Large intestine (tissue), 12 donors: ENCODE measurements at places on chromosomes 2 and 18. TPM values are rescaled to one million over a fixed set of nuclear protein-coding genes. Genes with fewer than 3 reads are reported as not detected.
A peak's percentile ranks its signal among the peaks of the same experiment; 100 is the strongest.

The DHRS9 gene
- polyA plus RNA-seq, result 0.48 TPM

- peaks cover 7% of the 10 kb centered on the region for H3K4me1 ChIP-seq
- no peak overlapping the region for H3K4me3 ChIP-seq
- no peaks in the 10 kb centered on the region for H3K27me3 ChIP-seq
- no peak overlapping the region for H3K27ac ChIP-seq
- DNase-seq, result no peak
- H3K36me3 ChIP-seq, result peaks cover 13% of the 10 kb centered on the region
Observed at GRCh38 chr18:23200756-23201155, 65.5 kb downstream of the CABLES1 start.

DNA sequence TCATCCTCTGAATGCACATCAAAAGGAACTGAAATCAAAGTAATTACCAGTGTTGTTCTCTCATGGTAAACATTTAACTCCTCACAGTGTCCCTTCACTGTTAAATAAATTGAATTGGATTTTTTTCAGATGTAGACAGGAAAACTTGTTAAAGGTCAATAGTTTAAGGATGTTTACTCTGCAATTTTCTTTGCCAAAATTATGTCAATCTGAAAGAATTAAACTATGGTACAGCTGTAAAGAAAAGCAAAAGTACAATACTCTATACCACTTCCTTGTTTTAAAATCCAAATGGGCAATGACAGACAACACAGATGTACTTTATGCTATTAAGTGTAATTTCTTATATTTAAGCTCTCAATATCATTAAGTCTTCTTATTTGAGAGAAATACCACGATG lies 153.2 kb downstream of the WDPCP start:
- DNase-seq, result no peak
- no peak overlapping the region for H3K4me3 ChIP-seq
- no peaks in the 10 kb centered on the region for H3K4me1 ChIP-seq
- no peaks in the 10 kb centered on the region for H3K27me3 ChIP-seq

DNA sequence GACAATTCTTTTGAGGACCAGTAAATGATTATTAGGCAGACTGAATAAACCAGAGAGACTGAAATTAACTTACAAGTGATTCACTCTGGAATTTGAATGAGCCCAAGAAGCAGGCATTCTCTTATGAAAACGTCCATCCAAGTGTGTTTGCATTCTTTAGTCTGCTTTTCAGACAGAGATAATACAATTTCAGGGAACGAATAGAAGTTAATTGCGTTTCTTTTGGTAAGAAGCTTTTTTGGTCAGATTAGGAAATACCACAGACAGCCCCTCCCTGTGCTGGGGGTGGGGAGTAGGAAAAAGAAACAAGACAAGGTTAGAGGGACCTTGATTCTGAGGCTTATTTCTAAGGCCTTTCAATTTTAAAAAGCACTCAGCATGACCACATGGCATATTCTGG lies 874.4 kb downstream of the SUCLG1 start:
- H3K4me1 ChIP-seq, result no peaks in the 10 kb centered on the region
- DNase-seq, result no peak
- H3K27ac ChIP-seq, result no peak overlapping the region
- no peaks in the 10 kb centered on the region for H3K36me3 ChIP-seq

GRCh38 chr18:3716116-3716660 lies 266.2 kb downstream of the TGIF1 start:
- H3K4me1 ChIP-seq, result peaks cover 29% of the 10 kb centered on the region
- no peak for DNase-seq
- H3K27me3 ChIP-seq, result no peaks in the 10 kb centered on the region
- H3K36me3 ChIP-seq, result no peaks in the 10 kb centered on the region
- no peak overlapping the region for H3K4me3 ChIP-seq
- no peak overlapping the region for H3K27ac ChIP-seq

- DNase-seq, result no peak
- no peak overlapping the region for H3K27ac ChIP-seq
- H3K4me3 ChIP-seq, result no peak overlapping the region
- no peaks in the 10 kb centered on the region for H3K4me1 ChIP-seq
- H3K27me3 ChIP-seq, result no peaks in the 10 kb centered on the region
Observed at GRCh38 chr2:39530411-39530866, 93.4 kb upstream of the MAP4K3 start.

GRCh38 chr2:62202019-62202722 lies 6.3 kb downstream of the B3GNT2 start:
- no peak overlapping the region for H3K4me3 ChIP-seq
- no peak for DNase-seq
- no peaks in the 10 kb centered on the region for H3K36me3 ChIP-seq
- no peaks in the 10 kb centered on the region for H3K27me3 ChIP-seq
- H3K4me1 ChIP-seq, result no peaks in the 10 kb centered on the region

GRCh38 chr2:85095094-85095493 lies 38.1 kb upstream of the TCF7L1 start:
- H3K36me3 ChIP-seq, result no peaks in the 10 kb centered on the region
- H3K27ac ChIP-seq, result no peak overlapping the region
- no peaks in the 10 kb centered on the region for H3K27me3 ChIP-seq
- DNase-seq, result no peak
- H3K4me3 ChIP-seq, result no peak overlapping the region

The SOWAHC gene
- polyA plus RNA-seq, result 20.8 TPM

The MGAT4A gene
- polyA plus RNA-seq, result 37.5 TPM

GRCh38 chr2:118123561-118124232 lies 35.4 kb downstream of the INSIG2 start:
- H3K27me3 ChIP-seq, result no peaks in the 10 kb centered on the region
- H3K4me1 ChIP-seq, result no peaks in the 10 kb centered on the region
- H3K27ac ChIP-seq, result no peak overlapping the region
- peak; percentile 24 for DNase-seq

- peaks cover 9% of the 10 kb centered on the region for H3K36me3 ChIP-seq
- peaks cover 18% of the 10 kb centered on the region for H3K4me1 ChIP-seq
- no peaks in the 10 kb centered on the region for H3K27me3 ChIP-seq
- DNase-seq, result no peak
- no peak overlapping the region for H3K4me3 ChIP-seq
Observed at GRCh38 chr2:137969418-137969765, 5.1 kb downstream of the HNMT start.

- H3K27ac ChIP-seq, result no peak overlapping the region
- H3K36me3 ChIP-seq, result peaks cover 62% of the 10 kb centered on the region
- no peak for DNase-seq
- H3K4me1 ChIP-seq, result peaks cover 15% of the 10 kb centered on the region
Observed at GRCh38 chr2:86078774-86079545, 26.7 kb downstream of the POLR1A start.

GRCh38 chr2:143633419-143633818 lies 504.2 kb downstream of the ARHGAP15 start:
- no peak for DNase-seq
- no peaks in the 10 kb centered on the region for H3K27me3 ChIP-seq
- no peak overlapping the region for H3K27ac ChIP-seq
- H3K4me1 ChIP-seq, result no peaks in the 10 kb centered on the region
- H3K36me3 ChIP-seq, result no peaks in the 10 kb centered on the region

DNA sequence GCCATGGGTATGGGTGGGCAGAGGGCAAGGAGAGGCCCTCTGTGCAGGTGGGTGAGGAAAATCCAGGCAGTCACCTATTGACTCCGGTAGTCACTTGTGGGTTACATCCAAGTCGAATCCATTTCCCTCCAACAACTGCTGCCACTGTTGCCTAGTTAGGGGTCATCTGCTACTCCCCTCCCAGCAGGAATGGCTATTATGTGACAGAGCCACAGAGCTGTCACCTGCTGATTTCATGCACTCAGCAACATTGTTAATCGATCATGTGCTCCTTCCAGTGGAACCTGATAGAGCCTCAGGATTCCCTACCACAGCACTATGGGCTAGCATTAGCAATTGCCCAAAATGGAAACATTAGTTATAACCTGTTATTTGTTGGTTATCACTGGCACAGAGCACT lies 31.4 kb downstream of the POLR1A start:
- H3K27me3 ChIP-seq, result no peaks in the 10 kb centered on the region
- peaks cover 86% of the 10 kb centered on the region for H3K36me3 ChIP-seq
- H3K4me3 ChIP-seq, result no peak overlapping the region
- DNase-seq, result no peak
- H3K4me1 ChIP-seq, result no peaks in the 10 kb centered on the region

The IL36B gene
- not detected for polyA plus RNA-seq

GRCh38 chr2:17373041-17373440 lies 145.2 kb downstream of the RAD51AP2 start:
- H3K4me3 ChIP-seq, result no peak overlapping the region
- no peaks in the 10 kb centered on the region for H3K27me3 ChIP-seq
- H3K4me1 ChIP-seq, result no peaks in the 10 kb centered on the region
- no peak overlapping the region for H3K27ac ChIP-seq
- DNase-seq, result no peak
- no peaks in the 10 kb centered on the region for H3K36me3 ChIP-seq

The TTR gene
- 761 TPM for polyA plus RNA-seq

The RGPD4 gene
- polyA plus RNA-seq, result 0.01 TPM

GRCh38 chr2:112584134-112584890 lies at the start of gene CHCHD5:
Gene CHCHD5, plus strand, starts transcription at chr2:112584609. Its CDS starts 39 bp downstream, at chr2:112584648.
- peak within 1 kb of the TSS; percentile 99 for H3K27ac ChIP-seq
- peak; percentile 96 for DNase-seq
- H3K27me3 ChIP-seq, result no peaks in the 10 kb centered on the region
- H3K4me3 ChIP-seq, result peak within 1 kb of the TSS; percentile 72

- no peak for DNase-seq
- no peak overlapping the region for H3K4me3 ChIP-seq
- peaks cover 82% of the 10 kb centered on the region for H3K36me3 ChIP-seq
Observed at GRCh38 chr2:31344447-31344846, 70.1 kb downstream of the XDH start.

The GNLY gene
- 13.1 TPM for polyA plus RNA-seq

GRCh38 chr2:233689031-233689430 lies 3.7 kb upstream of the UGT1A6 start:
- no peak overlapping the region for H3K4me3 ChIP-seq
- no peaks in the 10 kb centered on the region for H3K36me3 ChIP-seq
- H3K27ac ChIP-seq, result no peak overlapping the region
- no peaks in the 10 kb centered on the region for H3K4me1 ChIP-seq
